Stimulated activated naive CD4-positive, alpha-beta T cell (primary cell): ENCODE measurements at places on chromosomes 3 and 15.

- DNase-seq: no peak
These were observed 343.0 kb upstream of the TGFBR2 start for GRCh38 chr3:30263238-30263924.

- no peak for DNase-seq
These were observed 65.4 kb downstream of the DHX30 start for GRCh38 chr3:47868306-47868705.

DNA sequence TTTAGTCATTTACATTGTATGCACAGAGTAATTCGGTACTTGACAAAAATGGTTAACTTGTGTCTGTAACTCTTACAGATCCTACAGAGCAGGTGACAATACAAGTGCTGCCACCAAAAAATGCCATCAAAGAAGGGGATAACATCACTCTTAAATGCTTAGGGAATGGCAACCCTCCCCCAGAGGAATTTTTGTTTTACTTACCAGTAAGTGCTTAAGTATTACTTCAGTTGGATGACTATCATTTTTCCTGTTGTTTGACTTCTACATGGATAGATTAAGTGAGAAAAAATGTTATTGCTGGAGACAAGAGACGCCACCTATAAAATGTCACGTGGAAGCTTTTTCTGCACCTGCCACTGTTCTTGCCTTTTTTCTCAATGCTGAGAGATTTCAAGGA lies 173.2 kb downstream of the ALCAM start:
- no peak for DNase-seq

- DNase-seq: no peak
These were observed 11.8 kb upstream of the FBXO22 start for GRCh38 chr15:75891895-75892294.

DNA sequence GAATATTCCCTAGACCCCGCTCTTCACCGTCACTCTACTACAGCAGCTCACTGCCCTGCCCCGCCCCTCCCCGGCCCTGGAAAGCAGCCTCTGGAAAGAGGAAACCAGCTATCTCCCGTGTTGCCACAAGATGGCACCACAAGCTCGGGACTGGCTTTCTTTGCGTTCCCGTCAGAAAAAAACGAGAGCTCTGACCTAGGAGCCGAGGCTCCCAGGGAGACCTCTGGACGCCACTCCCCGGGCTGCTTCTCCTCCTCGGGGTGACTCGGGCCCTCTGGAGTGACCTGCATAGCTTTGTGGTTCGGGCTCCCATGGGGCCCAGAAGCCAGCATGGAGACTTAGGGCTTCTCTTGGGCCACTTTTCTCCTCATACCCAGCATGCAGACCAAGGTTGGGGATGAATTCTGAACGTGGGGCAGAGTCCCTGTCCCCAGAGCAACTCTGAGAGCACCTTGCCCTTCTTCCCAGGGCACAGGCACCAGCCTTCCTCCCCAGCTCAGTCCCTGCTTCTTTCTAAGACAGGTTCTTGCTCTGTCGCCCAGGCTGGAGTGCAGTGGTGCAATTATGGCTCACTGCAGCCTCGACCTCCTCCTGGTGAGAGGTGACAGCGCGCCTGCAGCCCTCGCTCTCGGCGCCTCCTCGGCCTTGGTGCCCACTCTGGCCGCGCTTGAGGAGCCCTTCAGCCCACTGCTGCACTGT lies 19.0 kb downstream of the STOML1 start:
- peak; percentile 71 for DNase-seq

DNA sequence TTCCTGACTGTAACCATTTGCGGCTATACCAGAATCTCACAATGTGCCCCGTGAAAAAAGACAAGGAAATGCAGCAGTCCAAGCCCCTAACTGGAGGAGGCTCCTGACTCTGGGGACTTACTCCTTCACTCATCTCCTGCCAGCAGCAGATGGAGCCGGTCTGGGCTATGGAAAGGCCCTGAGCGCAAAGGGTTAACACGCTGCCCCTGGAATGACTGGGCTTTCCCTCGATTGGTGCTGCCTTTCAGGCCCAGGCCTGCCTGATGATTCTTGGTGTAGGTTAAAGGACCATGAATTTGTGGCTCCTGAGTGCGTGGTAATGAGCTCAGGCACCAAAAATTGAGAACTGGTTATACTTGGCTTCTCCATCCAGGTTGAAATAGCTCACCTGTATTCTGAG lies 42.3 kb upstream of the GALNT15 start:
- DNase-seq: no peak

DNA sequence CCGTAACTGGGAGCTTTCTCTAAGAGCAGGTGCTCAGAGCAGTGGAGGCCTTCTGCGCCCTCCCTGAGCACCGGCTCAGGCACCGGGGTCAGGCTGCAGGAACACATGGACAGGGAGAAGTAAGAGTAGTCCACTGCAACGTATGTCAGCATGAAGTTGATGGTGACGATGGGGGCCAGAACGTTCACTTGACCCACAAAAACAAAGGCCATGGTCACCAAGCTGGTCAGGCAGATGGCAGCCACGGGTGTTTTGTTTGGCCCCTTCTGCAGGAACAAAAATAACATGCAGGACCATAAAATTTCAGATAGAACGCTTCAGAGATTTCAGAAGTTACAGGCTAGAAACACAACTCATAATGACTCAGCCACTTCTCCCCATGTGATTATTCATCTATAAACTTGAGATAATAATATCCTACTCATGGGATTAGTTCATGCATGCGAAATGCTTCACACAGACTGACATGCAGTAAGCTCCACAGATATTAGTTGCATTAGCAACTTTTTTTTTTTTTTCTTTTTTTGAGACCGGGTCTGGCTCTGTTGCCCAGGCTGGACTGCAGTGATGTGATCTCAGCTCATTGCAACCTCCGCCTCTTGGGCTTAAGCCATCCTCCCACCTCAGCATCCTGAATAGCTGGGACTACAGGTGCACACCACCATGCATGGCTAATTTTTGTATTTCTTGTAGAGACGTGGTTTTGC lies 52.2 kb upstream of the HEG1 start:
- no peak for DNase-seq

DNA sequence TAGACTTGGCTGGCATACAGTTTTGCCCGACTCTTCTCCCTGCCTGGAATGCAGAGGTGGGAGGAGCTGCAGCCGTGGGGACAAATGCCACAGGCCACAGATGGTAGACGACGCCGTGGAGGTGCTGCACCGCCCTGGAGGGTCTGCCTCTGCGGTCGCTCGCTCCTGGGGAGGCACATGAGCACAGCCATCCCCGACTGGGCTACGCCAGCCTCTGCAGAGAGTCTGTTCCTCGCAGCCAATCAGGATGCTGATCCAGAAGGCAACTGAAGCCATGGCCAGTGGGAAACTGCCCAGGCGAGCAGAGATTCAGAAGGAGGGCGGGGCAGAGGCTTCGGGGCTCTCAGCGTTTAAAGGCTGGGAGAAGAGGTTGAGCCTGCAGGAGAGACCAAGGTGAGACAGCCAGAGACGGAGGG lies 11.9 kb upstream of the LRRC15 start:
- DNase-seq: no peak

GRCh38 chr15:55257938-55258337 lies 31.7 kb downstream of the RAB27A start:
- no peak for DNase-seq

GRCh38 chr15:60000113-60000823 lies 3.8 kb upstream of the FOXB1 start:
- DNase-seq: no peak

GRCh38 chr3:9226326-9226725 lies 23.1 kb downstream of the SRGAP3 start:
- DNase-seq: no peak

- DNase-seq: no peak
These were observed 721 bp downstream of the P2RY1 start for GRCh38 chr3:152835601-152836102.

GRCh38 chr3:30611613-30612436 lies 5.4 kb downstream of the TGFBR2 start:
- DNase-seq: no peak
